Hematopoietic multipotent progenitor cell (in vitro differentiated cells): ENCODE measurements at places on chromosomes 7 and 10.

GRCh38 chr10:51881213-51881612 is 181.8 kb upstream of the CSTF2T start:
- DNase-seq: no peak

DNA sequence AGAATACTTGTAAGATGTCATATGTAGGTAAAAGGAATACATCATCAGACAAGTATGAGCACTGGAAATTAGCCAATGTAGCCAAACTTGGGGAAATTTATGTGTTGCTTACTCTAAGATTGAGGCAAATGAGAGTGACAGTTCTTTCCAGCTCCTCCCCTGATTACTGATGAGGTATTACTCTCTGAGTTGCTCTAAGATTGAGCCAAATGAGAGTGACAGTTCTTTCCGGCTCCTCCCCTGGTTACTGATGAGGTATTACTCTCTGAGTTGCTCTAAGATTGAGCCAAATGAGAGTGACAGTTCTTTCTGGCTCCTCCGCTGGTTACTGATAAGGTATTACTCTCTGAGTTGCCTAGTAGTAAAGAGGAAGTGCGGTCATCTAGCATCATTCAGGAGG is 435.8 kb downstream of the NRG3 start:
- DNase-seq: no peak

DNA sequence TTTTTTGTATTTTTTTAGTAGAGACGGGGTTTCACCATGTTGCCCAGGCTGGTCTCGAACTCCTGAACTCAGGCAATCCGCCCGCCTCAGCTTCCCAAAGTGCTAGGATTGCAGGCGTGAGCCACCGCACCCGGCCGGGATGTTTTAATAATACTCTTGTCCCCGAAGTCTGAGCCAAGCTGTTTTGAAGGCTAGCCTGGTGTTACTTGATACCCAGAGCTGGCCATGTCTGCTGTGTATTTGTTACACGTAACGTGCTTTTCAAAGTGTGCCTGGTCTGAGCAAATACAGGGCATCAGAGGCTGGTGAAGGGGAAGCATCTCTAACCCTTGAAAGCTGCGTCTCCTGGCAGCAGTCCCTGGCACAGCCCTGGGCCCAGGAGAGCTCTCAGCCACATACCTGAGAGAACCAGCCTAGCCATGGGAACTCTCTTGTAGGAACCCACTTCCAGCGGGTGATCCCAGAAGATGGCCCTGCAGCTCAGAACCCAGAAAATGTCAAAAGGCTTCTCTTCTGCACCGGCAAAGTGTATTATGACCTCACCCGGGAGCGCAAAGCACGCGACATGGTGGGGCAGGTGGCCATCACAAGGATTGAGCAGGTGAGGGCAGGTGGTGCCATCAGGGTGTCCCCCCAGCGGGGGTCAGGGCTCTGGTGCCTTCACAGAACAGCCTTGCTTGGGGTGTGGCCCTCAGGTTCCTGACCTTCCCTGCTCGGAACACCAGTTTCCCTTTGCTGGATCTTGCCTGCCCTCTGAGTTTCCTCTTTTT is 41.7 kb upstream of the ZMIZ2 start:
- no peak for DNase-seq

- no peak for DNase-seq
Observed at GRCh38 chr10:15632456-15633091, 87.1 kb downstream of the ITGA8 start.

- DNase-seq: no peak
Observed at GRCh38 chr10:91032611-91033206, 111.8 kb upstream of the ANKRD1 start.

DNA sequence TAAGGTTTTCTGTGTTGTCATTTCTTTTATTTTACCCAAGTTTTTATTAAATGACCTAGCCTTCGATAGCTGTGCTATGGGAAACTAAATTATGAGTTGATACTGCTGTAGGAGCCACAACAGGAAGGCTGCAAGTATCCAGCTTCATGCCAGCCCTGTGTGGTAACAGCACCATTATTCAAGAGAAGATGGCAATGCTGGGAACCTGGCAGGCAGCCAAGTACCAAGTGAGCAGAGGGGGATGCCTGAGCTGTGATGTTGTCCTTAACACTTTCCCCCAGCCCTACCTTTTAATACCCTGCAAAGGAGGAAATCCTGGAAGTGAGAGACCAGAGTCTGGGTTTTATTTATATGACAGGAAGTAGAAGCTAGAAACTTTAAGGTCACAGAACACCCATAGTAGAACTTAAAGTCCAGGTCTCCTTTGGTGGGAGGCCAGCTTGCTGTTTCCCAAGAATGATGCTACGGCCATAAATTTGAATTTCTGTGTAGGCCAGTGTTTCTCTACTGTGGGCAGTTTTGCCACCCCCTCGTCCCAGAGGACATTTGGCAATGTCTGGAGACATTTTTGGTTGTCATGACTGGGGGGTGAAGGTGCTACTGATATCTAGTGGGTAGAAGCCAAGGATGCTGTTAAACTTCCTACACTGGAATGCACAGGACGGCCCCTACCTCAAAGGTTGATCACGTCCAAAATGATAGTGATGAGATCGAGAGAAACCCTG is 9.2 kb upstream of the ATXN7L1 start:
- DNase-seq: peak; percentile 84

DNA sequence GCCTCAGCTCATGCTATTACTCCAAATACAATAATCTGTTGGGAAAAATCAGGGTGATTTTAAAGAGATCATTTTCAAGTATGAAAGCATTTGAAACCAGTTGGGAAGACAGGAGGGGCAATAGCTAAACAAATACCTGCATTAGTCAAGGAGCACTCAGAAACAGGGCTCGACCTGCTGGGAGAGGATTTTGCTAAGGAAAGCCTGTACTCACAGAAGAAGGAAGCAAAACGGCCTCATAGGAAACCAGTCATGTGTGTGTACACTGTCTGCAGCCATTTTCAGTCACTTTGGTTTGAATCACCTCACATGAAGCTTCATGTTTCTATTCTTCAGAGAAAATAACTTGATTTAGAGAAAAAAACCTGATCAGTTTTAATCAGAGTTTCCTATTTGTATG is 38.6 kb downstream of the FZD1 start:
- DNase-seq: no peak
